ENCODE measurements at places on chromosomes 1 and 21.

- no peak for DNase-seq
These were observed 197.9 kb upstream of the COA6 start for GRCh38 chr1:234175363-234175762.

- DNase-seq, result no peak
These were observed 12.1 kb downstream of the EPHA10 start for GRCh38 chr1:37752583-37753471.

DNA sequence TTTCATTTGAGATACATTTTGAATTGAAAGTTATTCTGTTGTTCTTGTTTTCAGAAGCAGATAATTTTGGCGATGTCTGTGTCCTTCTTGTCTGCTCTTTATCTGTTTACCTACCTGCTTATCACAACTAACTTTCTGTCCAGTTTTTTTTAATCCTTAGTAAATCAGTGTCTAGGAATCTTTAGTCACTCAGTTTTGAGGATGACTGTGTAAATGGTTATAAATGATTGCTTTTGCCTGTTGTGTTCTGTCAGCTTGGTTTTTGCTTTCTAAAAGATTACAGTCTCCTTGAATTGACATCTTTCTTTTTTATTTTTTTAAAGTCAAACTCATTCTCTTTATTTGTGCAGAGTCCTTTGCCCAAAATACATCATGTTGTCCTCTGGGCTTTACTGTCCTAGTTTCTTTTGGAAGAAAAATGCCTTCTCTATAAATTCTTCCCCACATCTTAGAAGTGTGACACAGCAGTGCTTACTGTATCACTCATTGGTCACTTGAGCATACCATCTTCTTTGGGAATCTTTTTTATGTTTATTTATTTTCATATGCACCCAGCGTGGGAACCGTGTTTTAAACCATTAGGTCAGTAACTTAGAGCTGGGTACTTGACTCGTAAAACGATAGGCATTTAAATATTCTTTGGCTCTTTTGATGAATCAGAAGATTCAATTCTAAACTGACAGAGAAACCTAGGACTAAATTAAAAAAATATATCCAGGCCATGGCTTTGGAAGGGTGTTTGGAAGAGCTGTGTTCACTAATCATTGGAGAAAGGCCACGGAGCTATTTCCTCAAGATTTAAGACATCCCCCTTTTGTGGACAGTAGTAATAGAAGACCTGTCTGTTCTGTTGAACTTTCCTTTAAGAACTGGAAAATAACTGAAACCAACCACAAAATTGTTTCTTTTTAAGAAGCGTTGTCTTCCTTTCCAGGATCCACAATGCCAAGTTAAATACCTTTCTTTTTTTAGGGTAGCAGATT, 20.9 kb downstream of the LAMC1 start:
- no peak for DNase-seq

- DNase-seq, result no peak
These were observed 165.8 kb downstream of the LYPLAL1 start for GRCh38 chr1:219339466-219339865.

DNA sequence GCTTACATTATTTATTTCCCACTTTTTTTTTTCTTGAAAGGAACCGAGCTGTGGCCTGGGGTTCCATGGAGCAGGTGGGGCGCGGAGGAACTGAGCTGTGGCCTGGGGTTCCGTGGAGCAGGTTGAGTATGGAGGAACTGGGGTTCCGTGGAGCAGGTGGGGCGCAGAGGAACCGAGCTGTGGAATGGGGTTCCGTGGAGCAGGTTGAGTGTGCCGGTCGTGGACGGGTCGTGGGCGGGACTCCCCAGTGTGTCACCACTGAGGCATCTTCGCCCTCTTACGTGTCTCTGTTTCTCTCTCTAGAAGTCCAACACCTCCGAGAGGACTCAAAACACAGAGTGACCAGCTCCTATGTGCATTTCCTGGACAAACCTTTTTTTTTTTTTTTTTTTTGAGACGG, 1.2 kb upstream of the SCNN1D start:
- DNase-seq, result no peak

- DNase-seq, result no peak
These were observed 42.6 kb downstream of the ACKR1 start for GRCh38 chr1:159247266-159247665.

DNA sequence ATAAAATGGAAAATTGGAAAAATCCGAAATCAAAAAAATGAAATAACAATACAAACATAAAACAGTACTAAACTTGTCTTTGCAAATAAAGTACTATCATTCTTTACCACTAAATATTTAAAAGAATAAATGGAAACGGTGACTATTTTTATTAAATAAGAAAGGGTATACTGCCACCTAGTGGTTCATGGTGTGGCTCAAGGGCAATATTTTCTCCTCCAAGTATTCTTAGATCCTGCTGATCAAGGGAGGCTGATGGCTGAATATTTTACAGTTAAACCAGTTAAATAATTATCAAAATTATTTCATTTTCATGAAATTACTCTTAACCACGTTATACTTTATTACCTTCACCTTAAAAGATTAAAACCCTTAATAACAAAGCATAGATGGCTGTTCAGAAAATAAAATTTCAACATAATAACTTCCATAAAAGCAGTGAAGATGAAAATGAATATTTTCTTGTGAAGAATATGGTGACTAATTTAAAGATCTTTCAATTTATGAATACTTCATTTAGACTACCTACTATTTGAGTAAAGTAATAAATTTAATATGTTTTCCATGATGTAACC, 1793.9 kb downstream of the NCAM2 start:
- no peak for DNase-seq

DNA sequence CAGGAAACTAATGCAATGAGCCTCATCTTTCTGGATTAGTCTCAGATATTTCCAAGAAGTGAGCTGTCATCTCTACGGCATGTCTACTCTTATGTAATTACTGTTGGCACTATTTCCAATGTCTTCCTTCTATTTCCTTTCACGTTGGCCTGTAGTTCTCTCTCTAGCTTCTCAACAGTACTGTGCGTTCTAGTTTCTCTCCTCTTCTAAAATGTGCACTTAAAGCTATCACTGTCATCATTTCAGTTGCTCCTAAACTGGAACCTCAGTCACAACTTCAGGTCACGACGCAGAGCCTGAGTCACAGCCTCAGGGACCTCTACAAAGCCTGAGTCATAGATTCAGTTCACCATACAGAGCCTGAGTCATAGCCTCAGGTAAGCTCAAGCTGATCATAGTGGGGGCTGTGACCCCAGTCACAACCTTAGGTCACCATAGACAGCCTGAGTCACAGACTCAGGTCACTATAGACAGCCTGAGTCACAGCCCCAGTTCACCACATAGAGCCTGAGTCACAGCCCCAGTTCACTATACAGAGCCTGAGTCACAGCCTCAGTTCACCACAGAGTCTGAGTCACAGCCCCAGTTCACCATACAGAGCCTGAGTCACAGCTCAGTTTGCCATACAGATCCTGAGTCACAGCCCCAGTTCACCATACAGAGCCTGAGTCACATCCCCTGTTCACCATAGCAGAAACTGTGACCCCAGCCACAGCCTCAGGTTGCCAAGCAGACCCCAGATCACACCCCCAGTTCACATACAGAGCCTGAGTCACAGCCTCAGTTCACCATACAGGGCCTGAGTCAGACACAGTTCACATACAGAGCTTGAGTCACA, 13.0 kb downstream of the WNT9A start:
- DNase-seq, result no peak

DNA sequence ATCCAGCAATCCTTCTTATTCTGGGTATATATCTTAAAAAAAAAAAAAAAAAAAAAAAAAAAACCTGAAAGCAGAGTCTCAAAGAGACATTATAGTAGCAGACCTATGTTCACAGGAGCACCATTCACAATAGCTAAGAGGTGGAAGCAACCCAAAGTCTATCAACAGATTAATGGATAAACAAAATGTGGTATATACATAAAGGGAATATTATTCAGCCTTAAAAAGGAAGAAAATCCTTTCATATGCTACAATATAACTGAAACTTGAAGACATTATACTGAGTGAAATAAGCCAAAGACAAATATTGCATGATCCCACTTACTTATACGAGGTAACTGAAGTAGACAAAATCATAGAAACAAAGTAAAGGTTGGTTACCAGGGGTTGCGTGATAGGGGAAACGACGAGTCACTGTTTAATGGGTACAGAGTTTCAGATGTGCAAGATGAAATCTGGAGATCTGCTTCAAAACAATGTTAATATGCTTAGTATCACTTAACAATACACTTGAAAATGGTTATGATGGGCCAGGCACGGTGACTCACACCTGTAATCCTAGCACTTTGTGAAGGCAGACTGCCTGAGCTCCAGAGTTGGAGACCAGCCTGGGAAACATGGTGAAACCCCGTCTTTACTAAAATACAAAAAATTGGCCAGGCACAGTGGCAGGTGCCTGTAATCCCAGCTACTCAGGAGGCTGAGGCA, 29.5 kb downstream of the PIK3R3 start:
- DNase-seq, result no peak

DNA sequence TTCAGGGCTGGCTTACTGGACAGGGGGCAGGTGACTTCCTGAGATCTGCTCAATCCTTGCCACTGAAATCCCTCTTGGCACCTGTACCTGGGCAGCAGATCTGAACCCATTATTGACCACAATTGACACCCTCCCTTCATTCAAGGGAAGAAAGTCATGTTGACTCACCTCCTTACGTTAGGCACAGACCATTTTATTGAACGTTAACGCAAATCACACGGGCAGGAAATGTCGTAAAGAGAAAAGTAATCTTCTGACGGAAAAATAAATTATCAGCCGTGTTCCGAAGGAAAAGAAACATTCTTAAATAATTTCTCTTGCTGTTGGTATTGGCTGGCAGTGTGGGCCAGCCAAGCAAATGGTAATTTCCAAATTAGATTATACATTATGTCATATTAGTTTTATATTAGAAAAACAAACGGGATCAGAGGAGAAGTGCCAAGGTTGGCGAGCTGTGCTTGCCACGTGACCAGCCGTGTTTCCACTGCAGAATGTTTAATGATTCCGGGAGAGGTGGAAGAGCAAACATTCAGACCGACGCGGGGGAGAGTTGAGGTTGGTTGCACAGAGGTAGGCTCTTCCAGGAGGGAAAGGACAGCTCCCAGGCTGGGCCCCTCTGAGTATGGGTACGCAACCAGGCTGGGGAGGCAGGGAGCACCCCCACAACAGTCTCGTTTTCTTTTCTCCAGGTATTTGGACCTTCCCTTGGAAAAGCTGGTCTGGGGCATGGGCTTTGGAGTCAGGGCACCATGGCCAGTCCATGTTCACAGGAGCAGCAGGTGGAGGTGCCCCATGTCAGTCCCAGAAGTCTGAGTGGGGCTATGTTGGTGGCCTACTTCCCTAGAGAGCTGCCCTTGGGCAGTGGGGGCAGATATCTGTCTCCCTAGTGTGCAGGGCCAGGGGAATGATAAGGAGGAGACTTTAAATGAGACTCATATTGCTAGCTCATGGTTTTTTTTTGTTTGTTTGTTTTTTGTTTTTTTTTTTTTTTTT, 121.1 kb downstream of the FOXD2 start:
- DNase-seq, result no peak

GRCh38 chr1:202093858-202094257, 28.9 kb upstream of the GPR37L1 start:
- no peak for DNase-seq

GRCh38 chr1:57966340-57966739, 542.5 kb upstream of the DAB1 start:
- DNase-seq, result no peak

DNA sequence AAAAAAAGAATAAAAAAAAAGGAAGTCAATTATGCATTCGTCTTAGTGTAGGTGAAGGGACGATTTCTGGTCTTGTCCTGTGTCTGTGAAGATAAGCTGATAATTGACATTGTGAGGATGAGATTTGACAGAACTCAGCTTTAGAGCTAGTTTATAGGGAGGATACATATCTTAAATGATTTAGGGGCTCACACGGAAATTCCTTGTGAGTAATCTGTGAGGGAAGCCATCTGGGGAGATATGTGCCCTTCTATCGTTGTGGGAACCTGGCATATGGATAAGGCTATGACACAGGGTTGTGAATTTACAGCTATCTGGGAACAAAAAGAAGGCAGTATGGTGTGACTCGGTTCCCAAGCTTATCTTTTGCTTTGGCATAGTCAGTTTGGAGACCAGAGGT, 71.1 kb downstream of the RABGAP1L start:
- DNase-seq, result no peak

DNA sequence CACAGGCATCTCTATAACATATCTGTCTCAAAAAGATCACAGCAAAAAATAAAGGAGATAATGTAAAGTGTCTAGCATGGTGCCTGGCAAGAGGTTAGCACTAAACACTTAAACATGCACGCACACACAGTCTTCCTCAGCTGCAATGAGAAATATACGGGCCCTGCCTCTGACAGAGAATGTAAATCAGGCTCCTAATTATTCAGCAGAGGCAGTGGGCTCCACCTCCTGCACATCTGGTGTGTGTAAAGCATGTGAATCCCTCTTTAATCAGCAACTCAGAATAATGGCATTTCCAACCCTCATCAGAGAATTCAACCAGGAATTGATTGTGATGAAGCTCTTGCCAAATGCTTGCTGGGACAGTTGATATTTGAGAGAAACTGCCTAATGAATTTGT, 85.6 kb upstream of the KCNA3 start:
- DNase-seq, result no peak

GRCh38 chr1:33335020-33335419, 14.1 kb upstream of the A3GALT2 start:
- no peak for DNase-seq

DNA sequence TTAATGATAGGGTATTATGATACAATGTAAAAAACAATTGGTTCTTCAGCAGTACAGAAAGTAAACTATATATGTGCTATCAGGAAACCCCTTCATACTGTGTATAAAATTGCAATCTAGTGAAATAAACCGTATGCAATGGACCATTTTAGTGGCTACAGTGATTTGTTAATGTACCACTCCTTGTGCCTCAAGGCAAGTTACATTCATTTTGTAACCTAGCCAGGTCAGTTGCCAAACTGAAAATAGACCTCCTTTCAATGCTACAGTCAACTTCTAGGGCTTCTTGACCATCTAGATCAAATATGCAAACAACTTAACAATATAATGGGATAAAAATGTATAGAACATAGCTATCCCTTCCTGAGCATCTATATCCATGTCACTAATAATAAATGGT, 52.0 kb upstream of the RAVER2 start:
- DNase-seq, result no peak

DNA sequence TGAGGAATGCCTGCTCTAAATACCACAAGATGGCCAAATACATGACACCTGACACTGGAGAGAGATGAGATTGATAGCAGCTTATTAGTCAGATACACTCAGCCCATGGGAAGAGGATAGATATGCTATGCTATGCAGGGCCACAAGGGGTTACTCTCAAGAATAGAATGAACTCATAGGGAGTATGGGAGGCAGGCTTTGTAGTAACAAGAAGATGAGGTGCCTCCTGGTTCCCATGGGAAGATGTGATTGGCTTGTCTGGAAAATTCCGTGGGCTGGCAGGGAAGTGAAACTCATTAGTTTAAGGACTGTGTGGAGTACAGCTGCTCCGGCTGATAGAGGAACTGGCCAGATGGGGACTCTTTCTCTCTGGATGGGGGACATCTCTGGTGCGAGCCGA, 16.5 kb downstream of the CCDC30 start:
- DNase-seq, result no peak

DNA sequence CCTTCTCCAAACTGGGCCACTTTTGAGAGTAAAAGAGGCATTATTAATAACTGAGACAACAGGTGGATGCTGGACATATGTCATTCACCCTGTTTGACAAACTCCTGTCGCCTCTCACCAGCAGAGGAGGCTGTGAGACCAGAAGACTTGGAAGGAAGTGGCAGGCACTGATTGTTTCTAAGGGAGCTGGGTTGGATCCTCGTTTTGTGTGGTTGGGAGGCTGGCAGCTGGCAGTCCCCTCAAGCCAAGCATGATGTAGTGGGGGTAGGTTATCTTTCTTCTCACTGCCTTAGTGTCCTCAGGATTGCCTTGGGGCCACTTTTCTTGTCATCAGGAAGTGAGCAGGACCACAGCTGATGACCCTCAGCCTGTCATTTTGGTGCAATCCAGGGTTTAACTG, 86.5 kb upstream of the KCNJ15 start:
- DNase-seq, result no peak

All from activated naive CD4-positive, alpha-beta T cell (primary cell).